ENCODE measurements at places on chromosomes 1 and 21.

GRCh38 chr1:57132993-57133622, 167.3 kb upstream of the C8B start:
- no peak for DNase-seq

- no peak for DNase-seq
Measured at GRCh38 chr1:26045722-26046245, at the start of gene SLC30A2. Gene SLC30A2, minus strand, starts transcription at chr1:26046118. Its CDS starts 222 bp downstream, at chr1:26045896.

DNA sequence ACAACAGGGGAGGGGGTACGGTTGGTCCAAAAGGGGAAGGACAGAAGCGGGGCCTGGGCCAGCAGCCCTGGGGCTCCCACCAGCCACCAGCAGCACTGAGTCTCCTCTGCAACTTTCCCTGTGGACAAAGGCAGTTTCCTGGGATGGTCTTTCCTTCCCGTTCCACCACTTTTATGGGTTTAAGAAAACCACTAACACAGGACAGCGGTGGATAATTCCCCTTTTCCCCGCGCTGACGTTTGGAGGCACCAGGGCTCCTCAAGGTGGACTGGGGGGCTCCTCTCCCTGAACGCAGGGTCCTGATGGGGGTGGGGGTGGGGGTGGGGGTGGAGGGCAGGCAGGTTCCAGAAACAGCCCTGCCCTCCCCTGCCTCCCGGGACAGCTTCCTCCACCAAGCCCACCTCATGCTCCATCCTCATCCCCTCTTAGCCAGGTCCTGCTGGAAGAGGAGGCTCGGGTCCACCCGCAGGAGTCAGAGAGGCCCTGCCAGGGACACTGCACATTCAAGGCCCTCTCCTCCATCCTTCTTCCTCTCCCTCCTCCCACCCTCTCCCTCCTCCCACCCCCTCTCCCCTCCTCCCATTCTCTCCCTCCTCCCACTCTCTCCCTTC, 4.8 kb upstream of the COL6A1 start:
- DNase-seq, result no peak

DNA sequence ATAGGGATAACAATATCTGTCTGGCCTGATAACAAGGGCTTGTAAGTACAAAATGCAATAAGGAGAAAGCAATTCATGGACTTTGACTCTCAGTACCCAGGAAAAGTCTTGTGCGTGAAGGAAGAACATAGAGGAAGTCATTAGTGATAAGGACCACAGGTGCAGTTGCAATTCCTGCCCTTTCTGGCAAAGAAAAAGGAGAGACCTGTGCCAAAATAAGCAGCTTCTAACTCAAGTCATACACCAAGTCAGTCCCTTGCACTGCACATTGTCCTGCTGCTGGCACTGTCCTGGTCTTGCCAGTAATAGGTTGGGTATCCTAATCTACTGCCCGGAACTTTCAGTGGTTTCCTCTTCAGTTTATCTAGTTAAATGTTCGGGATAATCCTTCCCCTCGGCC, 14.8 kb upstream of the SOD1 start:
- no peak for DNase-seq

- no peak for DNase-seq
Measured at GRCh38 chr1:212531796-212532195, 76.8 kb upstream of the ATF3 start.

DNA sequence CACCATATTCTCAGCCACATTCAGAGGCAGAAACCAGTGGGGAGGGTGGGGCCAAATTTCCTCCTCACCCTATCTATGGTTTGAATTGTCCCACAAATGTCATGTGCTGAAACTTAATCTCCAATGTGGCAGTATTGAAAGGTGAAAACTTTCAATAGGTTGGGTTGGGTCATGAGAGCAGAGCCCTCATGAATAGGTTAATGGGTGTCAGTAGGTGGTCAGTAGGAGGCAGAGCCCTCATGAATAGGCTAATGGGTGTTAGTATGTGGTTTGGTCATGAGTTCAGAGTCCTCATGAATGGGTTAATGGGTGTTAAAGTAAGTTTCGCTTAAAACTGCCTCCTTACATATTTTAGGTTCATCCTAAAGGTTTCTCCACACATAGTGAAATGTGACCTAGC, 170.0 kb downstream of the FCRL5 start:
- DNase-seq, result no peak

- no peak for DNase-seq
Measured at GRCh38 chr1:112687785-112688496, 13.5 kb downstream of the MOV10 start.

DNA sequence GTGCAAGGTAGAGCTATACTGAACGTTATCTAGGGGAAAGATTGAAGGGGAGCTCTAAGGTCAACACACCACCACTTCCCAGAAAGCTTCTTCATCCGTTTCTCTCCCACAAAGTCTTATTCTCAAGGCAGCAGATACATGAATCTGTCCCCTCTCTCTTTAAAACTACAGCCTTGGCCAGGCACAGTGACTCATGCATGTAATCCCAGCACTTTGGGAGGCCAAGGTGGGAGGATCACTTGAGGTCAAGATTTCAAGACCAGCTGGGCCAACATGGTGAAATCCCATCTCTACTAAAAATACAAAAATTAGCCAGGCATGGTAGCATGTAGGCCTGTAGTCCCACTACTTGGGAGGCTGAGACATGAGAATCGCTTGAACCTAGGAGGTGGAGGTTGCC, 8.1 kb downstream of the CYP4X1 start:
- no peak for DNase-seq

GRCh38 chr1:11518016-11518701, 39.2 kb downstream of the DISP3 start:
- no peak for DNase-seq

- DNase-seq, result no peak
Measured at GRCh38 chr1:225908013-225908640, 15.9 kb downstream of the PYCR2 start.

- peak; percentile 73 for DNase-seq
Measured at GRCh38 chr1:205286335-205286950, 35.1 kb downstream of the NUAK2 start.

DNA sequence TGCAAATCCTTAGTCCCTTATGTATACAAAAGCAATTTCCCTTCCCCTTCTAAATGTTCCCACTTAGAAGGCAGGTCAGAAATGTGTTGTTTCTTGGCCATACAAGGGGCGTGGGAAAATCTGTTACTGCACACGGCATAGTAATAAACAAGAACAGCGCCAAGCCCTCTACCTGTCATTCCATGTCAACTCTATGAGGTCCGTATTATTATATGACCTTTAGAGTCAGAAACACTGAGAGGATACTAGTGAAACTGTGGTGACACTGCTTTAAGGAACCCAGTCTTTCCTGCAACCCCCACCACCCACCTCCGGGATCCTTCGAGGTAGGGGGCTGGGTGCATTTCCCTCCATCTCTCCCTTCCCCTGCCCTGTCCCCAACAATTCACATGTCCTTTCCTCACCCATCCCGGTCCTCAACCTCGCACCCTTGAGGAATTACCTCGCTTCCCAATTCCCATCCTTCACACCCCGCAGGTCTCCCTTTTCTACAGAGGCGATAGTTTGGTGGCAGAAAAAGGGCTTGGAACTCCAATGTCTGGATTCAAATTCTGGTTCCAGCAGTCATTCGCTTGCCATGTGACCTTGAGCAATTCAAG, 647 bp downstream of the SDHB start:
- no peak for DNase-seq

DNA sequence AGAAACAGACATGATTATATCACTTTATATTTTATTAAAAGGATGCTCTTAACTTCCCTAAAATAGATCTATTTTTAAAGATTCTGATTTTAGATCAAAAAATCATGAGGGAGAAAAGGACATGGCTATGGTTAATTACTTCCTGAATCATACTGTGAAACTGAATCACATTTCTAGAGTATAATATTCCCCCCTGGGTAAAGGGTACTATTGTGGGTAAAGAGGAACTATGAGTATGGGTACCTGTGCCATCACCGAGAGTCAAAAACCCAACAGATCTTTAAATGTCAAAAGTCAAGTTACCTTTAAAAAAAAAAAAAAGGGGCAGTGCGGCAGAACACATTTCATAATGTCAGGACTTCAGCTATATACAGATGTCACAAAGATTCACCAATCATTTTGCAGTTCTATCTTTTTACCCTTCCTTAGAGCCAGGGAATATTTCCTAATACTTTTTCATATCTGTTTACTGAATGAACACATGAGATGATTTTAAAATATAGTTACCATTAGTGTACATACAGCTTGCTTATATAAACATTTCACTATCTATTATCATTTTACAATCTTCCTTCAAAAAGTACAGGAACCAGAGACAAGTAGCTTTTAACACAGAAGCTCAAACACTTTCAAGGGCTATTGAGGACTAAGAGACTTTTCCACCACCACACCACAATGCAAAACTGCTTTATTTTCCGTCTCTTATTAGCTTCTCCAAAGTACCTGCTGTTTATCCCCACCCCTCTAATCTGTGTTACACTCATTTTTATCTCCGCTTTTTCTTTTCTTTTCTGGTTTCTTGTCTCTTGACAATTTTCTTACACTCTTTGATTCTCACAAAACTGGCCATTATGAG, 45.0 kb downstream of the EVI5 start:
- no peak for DNase-seq

GRCh38 chr1:112731451-112731850, 16.3 kb upstream of the PPM1J start:
- DNase-seq, result no peak

GRCh38 chr21:27393726-27394125, 426.8 kb upstream of the ADAMTS5 start:
- DNase-seq, result no peak

DNA sequence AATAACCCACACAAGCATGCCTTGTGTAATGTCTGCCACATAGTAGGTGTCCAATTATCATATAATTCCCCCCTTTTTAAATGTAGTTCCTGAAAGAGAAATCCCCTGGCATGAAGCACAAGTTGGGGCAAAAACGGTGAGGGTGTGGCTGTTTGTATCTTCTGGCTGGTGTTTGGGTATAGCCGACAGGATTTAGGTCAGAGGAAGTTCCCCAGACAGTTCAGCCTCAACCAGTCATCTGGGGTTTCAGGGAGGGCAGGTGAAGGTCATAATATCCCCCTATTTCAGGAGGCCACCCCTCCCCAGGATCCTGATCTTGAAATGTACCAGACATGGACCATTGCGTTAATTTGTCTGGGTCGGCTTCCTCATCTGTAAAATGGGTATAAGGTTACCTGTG, 29.1 kb upstream of the JUN start:
- no peak for DNase-seq

DNA sequence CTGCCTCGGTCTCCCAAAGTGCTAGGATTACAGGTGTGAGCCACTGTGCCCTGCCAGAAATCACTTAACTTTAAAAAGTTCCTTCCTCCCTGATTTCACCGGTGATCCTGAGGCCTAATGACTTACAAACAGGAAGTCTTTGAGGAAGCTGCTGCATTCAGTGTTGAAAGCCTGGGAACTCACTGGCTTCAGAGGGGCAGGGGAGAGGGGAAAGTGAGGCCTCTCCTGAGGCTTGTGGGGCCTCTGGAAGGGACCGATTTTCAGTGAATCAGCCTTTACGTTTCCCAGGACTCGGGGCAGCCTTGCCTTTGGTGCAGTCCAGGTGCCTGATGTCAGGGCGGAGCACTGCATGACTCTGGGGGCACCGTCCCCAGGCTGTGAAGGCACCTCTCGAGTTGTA, 30.1 kb upstream of the ARHGEF10L start:
- DNase-seq, result no peak
